Stimulated activated CD4-positive, alpha-beta T cell treated with anti-CD3 and anti-CD28 coated beads, Interleukin-1b, Interleukin-23, amount 100 ng/mL, for 1 hour (primary cell): ENCODE measurements at places on chromosomes 3 and 15.

DNA sequence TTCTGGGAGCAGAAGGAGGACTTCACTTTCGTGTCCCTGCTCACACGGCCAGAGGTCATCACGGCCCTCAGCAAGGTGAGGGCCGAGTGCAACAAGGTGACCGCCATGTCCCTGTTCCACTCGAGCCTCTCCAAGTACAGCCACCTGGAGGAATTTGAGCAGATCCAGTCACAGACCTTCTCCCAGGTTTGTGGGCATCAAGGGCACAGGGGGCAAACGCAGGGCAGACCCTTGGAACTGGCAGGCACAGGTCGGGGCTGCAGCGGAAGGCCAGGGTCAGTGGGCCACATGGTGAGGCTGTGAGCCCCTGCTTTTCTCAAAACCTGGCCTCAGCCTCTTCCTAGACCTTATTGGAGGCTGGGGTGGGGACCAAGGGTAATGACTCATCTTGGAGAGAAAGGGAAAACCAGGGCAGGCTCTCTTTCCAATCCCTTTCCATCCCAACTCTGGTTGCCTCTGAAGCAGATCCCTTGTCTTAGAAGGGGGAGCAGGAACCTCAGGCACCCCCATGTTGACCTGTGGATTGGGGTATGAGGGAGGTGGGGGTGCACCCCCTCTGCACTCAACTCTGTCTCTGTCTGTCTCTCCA, 29.5 kb downstream of the DNAH1 start:
- no peak for DNase-seq

DNA sequence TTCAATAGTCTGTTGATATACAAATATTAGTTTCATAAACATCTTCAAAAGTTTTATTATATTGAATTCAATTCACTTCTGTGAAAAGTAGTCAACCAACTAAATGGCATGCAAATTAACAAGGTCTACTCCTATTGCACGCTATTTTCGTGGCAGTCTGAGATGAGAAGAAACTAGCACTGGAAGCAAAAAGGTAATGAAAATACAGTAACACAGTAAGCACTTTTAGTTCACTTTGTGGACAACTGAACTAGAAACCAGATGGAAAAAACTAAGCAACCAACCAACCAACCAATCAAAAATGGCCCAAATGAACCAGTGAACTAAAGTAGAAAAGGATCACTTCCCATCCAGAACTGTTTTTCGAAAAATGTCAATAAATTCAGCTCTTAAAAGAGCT, 55.7 kb upstream of the ACTC1 start:
- DNase-seq: no peak

GRCh38 chr15:56410721-56411120, 45.5 kb downstream of the TEX9 start:
- no peak for DNase-seq

DNA sequence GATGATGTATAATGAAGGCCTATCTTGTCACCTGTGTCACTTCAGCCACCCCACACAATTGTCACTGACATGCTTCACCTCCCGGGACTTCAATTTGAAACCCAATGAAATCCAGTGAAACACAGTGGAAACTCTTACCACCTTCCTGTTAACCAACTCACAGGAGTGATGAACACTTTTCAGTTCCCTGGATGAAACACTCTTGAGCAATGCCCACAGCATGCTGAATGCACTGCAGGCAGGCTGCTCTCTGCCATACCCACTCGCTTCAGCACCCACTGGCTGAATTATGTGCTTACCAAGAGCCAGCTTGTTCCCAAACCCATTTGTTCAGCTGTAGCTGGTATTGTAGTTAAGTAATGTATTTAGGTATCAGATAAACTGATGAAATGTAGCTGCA, 47.0 kb downstream of the MAP2K1 start:
- no peak for DNase-seq

GRCh38 chr15:99100245-99101173, 4.4 kb upstream of the SYNM start:
- DNase-seq: peak; percentile 21

DNA sequence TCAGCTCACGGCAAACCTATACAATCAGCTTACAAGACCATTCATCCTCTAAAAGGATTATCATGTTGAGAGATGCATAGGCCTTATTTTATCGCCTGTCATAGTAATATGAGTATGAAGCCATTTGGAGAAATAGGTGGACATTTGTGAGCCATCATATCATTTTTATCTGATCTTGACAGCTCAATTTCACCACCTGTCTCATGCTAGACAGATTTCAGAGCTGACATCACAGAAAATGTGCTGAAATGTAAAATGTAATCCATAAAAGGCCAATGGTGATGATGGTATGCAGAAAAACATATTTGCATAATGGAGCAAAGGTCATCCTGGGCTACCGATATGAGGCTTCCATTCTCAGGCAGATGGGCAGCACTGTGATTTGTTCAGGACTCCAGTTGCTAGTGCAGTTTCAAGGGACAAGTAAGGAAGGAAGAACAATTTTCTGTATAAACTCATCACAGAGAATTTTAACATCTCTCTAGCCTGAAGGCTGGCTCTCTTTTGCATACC, 221.5 kb downstream of the ULK4 start:
- DNase-seq: no peak

- no peak for DNase-seq
Measured at GRCh38 chr3:111143-112069, 85.2 kb upstream of the CHL1 start.

DNA sequence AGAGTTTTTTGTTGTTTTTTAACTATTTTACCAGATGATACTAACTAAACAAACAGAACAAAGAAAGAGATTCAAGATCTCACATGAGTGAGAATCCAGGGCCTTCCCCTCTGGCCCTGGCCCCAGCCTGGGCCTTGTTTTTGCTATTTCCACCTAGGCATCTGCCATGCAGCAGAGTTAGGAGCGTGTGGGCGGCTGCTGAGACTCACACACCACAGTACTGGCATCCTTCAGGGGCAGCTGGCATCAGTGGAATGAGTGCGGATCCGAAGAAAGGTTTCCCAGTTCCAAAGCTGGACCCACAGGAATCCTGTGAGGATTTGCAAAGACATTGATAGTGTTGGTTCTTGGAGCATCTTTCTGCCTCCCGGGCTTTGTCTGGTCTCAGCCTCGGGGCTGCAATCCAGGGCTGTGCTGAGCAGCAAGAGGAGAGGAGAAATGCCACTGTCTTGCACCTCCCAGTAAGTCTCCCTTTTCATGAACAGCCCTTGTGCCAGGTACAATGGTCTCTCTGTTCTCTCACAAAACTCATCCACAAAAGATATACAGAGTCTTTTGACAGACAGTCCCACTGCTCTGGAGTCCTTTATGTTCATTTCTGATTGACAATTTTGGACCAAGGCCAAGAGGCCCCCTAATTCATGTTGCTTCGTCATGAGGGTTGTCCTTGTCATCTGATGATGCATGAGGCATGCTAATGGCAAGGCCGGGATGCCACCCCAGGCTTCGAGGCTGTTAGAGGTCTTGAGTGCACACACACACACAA, 46.6 kb downstream of the APH1B start:
- DNase-seq: no peak

GRCh38 chr15:96610757-96611156, 280.3 kb downstream of the NR2F2 start:
- DNase-seq: no peak

DNA sequence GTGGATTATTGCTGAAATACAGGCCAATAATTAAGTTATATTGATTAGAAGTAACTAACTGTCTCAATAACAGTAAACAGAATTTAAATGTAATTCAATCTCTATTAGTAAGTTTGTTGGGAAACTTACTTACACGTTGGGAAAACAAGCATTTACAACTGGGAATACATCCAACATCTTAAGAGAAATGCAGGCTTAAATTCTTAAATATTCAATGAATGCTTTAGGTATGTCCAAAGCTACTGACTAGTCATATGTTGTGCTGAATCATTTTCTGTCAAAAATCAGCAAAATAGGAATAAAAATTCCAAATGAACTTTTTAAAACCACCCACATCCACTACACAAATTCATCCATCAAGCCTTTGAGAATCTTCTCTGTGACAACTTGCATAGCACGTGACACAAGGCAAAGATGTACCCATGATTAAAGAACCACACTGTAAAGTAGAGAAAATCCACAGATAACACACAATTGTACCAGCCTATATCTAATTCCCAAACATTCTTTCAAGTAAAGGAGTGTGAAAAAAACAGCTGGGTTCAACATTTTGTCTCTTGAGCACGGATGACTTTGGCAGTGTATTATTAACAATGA, 60.0 kb downstream of the NMNAT3 start:
- DNase-seq: no peak

- no peak for DNase-seq
Measured at GRCh38 chr3:68088216-68088615, 433.8 kb upstream of the SUCLG2 start.

- DNase-seq: peak; percentile 34
Measured at GRCh38 chr15:48330855-48331795, at the start of gene DUT. Gene DUT (plus strand): TSS chr15:48331429. CDS start chr15:48331516, 87 bp downstream.

- no peak for DNase-seq
Measured at GRCh38 chr3:164186095-164186494, 892.2 kb downstream of the SI start.

- no peak for DNase-seq
Measured at GRCh38 chr3:17645074-17645698, 97.2 kb downstream of the TBC1D5 start.

GRCh38 chr3:32544894-32545293, 25.8 kb downstream of the DYNC1LI1 start:
- DNase-seq: no peak

GRCh38 chr15:62325597-62325996, 160.5 kb upstream of the C2CD4B start:
- no peak for DNase-seq

DNA sequence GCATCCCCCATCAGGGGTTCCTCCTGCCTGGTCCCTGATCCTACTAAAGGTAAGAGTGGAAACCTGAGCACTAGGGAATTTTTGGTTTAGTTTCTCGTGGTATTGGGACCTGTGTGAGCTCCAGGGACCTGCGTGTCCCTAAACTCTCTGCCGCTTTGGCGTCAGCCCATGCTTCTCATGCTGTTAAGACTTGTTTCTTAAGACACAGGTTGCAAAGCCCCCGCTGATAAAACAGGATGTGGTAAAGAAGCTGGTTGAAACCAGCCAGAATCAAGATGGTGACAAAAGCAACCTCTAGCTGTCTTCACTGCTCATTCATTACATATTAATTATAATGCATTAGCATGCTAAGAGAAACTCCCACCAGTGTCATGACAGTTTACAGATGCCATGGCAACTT, 64.6 kb downstream of the LYZL4 start:
- no peak for DNase-seq

- DNase-seq: no peak
Measured at GRCh38 chr15:64089543-64090280, 3.9 kb downstream of the CIAO2A start.

- peak; percentile 16 for DNase-seq
Measured at GRCh38 chr15:94229591-94230369, 1.6 kb upstream of the MCTP2 start.

- DNase-seq: no peak
Measured at GRCh38 chr3:44355362-44356033, 16.9 kb downstream of the TCAIM start.

DNA sequence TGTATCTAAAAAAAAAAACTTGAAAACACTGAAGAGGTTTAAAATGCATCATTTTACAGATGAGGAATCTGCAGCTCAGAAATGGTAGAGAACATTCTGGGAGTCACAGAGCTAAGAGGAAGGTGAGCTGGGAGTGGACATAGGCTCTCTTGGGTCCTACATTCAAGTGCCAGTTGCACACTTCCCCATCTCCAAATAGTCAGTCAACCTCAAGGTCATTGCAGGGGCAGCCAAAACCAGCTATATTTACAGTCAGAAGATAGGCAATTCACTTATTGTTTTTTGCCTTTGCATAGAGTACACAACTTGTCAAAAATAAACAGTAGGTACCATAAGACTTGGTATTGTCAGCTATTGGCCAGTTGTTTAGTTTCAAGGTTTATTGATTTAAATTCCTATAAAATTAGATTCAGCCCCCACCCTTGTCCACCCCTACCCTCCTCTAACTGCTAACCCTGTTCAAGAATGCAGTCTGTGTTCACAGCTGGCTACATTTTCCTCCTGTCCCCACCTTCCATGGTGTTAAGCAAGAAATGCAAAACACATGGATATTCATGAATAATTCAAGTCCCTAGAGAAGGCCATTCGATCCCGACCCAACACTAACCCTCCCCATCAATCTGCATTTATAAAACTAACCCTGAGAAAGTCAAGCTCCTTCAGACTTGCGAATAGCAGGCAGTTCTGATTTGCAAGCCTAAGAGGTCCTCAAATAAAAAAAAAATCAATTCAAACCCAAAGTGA, 567.0 kb upstream of the MCTP2 start:
- no peak for DNase-seq

GRCh38 chr3:155217591-155217990, 75.9 kb downstream of the STRIT1 start:
- DNase-seq: no peak

DNA sequence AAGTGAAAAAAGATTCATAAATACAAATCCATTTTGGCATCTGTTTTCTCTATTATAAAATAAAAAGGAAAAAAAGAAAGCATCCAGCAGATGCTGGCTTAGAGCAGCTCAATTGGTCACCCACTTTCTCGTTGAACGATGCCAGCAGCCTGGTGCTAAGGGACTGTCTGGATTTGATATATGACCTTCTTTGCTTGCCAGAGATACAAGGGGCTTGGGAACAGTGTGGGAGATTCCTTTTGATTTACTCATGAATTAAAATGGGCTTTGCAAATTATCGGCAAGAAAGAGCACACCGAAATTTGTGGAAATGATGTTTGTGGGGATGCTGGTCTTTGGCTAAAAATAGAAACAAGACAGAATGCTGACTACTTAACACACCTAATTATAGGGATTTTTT, 210.3 kb upstream of the STT3B start:
- DNase-seq: no peak

DNA sequence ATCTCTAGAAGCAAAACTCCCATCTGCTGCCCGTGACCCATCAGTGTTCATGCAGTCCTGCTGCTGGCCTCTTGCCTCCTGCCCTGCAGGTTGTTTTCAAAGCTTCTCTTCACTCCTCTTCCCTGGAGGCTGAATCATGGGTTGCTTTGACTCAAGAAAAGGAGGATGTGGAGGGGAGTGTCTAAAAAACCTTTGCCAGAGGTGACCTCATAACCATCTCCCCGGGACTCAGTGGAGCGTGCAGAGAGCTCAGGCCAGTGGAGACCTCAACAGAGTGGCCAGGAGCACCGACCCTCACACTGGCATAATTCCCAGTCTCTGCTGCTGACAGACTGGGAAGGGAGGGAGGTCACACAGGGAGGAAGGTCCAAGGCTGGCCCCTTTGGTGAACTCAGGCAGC, 60.9 kb upstream of the ITGA11 start:
- no peak for DNase-seq

DNA sequence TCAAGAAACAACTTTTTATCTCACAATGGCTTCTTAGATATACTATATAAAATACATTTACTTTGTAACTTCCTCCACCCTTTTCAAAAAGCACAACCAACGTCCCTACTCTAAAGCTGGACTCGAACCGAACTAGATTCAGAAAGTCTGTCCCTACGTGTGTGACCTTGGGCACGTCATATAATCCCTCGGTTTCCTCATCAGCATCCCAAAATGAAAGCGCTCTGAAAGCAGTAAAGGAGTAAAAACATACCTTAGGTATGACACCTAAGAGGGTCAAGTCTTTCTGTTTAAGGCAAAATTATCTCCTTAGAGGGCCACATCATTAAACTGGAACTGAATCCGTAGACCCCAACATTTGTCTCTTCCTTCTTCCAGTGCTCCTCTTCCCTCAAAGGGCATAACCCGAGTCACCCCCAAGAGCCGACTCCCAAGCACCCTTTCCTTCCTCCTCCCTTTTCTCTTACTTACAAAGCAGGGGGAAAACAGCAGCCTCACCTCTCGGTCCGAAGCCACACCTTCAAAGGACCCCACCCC, 663 bp downstream of the PDCD10 start:
- no peak for DNase-seq

GRCh38 chr15:69997813-69998212, 99.9 kb downstream of the TLE3 start:
- DNase-seq: no peak
